Adrenal gland (tissue), 19 donors: ENCODE measurements at places on chromosomes 16 and 17.

DNA sequence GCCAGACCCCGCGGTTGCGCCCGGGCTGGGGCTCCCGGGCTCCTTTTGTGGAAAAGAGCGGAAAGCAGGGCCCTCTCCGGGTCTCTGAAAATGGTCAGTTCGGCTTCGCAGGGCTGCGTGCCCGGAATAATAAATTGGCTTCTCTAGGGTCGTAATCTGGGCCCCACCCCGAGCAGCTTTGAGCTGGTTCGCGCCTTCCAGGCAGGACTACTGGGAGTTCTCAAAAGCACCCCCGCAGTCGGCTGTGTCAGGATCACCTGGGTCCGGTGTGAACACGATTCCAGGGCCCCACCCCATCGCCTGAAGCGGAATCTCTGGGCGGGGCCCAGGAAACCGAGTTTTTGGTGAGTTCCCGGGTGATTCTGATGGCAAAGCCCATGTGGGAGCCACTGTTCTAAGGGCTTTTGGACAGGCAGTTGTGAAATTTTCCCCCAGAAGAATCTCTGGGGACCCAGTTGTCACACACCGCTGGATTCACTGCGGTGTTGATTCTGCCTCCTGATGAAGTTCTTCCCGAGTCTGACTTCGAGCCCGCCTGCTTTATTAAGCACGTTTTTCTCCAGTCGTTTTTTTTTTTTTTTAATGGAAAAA, 77.0 kb downstream of the MRC2 start:
- DNase-seq, result no peak

DNA sequence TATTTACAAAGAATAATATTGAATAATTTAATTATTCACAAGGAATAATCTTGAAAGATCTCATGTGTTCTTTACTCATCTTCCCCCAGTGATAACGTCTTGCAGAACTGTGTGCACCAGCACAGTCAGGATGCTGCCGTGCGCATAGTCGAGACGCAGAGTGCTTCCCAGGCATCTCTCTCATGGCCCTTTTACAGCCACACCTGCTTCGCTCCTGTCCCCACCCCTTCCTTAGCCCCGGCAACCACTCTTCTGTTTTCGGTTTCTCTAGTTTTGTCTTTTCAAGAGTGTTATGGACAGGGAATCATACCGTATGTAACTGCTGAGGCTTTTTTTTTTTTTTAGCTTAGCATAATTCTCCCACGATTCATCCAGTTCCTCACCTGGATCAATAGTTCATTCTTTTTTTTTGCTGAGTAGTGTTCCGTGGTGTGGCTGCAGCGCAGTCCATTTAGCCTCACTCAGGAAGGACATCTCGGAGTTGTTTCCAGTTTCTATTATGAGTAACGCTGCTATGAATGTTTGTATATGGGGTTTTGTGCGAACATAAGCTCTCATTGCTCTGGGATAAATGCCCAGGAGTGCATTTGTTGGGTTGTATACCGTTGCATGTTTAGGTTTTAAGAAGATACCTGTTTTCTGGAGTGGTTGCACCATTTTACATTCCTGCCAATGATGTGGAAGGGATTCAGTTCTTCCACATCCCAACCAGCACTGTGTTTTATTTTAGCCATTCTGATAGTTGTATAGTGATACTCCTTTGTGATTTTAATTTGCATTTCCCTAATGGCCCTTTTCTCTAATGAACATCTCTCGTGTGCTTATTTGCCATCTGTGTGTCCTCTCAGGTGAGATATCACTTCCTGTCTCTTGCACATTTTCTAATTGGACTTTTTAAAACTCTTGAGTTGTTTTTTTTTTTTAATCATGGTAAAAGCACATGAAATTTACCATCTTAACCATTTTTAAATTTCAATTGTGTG, 47.6 kb downstream of the SEC14L1 start:
- DNase-seq, result no peak

GRCh38 chr17:72707881-72708280, 384.6 kb downstream of the SLC39A11 start:
- no peak for DNase-seq

GRCh38 chr16:80375973-80376372, 164.8 kb upstream of the DYNLRB2 start:
- DNase-seq, result no peak

DNA sequence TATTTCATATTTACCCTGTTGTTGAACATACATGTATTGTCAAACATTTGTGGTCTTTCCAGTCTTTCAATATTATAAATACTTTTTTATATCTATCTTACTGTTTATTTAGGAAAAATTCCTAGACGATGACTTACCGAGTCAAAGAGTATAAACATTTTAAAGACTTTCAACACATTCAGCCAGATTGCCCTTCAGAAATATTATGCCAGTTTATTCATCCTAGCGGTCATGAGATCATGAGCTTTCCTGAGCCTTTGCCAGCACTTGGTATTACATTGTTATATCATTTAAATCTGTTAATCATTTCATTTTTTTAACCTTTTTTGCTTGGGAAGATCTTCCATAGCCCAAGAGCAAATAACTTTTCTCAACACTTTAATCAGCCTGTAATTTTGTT, 197.4 kb downstream of the SPECC1 start:
- DNase-seq, result no peak
